Midbrain (tissue), 1 donor: ENCODE measurements at places on chromosomes 5 and 9.

GRCh38 chr9:82488313-82489200 lies 500.0 kb downstream of the SPATA31D1 start:
- DNase-seq: no peak

GRCh38 chr5:69030358-69031062 lies 63.3 kb upstream of the SLC30A5 start:
- DNase-seq: peak; percentile 49

GRCh38 chr9:93288341-93288740 lies 104.4 kb downstream of the WNK2 start:
- DNase-seq: no peak

- DNase-seq: no peak
Observed at GRCh38 chr5:135135530-135136226, 101.7 kb upstream of the PITX1 start.

DNA sequence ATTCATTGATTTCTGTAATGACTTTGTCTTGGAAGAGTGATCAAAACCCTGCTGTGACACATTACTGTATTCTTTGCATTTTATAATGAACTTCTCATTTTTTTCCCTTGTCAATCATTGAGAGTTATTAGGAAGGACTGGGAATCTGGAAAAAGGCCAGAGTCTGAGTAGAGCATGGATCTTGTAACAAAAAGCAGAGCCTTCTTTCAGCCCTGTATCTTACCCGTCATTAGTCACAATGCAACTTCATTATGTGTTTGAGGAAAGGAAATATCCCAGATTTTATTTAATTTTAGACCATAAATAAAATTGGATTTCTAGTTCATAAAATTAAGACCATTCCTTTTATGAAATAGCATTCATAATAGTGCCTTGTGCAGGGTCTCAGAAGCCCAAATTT lies 131.4 kb downstream of the ARHGEF28 start:
- no peak for DNase-seq

GRCh38 chr9:116992865-116993264 lies 305.8 kb downstream of the TRIM32 start:
- no peak for DNase-seq

DNA sequence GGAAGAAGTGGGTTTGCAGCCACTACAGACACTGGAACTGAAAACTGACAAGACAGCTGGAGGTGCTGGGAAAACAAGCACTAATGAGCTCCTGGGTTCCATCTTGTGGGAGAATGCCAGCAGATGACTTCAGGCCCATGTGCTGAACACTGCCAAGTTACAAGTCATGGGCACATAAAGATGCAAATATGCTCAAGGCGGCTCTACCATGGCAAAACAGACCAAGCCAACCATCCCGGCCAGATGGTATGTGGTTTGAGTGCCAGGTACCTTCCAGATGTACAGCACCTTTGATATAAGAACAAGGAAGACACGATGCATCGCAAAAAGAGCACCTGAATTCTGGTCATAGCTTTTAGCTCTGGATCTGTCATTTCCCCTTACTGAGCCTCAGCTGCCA lies 19.9 kb downstream of the TNFSF8 start:
- no peak for DNase-seq

- DNase-seq: no peak
Observed at GRCh38 chr5:34789021-34789531, 49.9 kb upstream of the TTC23L start.

DNA sequence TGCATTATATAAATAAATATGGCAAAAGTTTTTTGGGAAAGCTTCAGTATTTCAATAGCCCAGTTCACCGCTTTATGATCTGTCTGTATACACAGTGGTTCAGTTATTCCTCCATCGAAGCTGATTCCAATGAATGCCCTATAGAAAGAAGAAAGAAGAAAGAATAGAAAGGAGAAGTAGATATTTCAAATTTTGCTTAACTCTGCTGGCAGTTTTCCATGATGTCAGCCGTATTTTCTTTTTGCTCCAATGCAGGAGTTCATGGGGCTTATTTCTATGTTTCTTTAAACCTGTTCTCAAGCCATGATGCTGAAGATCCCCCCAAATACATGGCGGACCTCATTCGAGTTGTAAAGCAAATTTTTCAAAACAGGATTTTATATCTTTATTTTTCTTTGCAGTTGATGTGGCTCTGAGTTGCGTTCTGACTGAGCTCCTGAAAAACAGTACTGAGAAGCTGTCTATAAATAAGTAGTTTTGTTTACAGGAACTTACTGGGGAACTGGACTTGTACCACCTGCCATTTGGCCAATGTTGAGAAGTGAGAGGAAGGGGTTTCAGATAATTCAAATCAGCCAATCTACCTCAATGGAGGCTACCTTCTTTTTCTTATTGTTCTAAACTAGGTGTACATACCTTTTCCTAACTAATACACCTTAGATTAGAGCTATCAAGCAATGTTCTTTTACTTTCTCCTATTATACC lies 418.5 kb upstream of the MEF2C start:
- no peak for DNase-seq

GRCh38 chr5:1516615-1517601 lies 6.9 kb downstream of the LPCAT1 start:
- no peak for DNase-seq

DNA sequence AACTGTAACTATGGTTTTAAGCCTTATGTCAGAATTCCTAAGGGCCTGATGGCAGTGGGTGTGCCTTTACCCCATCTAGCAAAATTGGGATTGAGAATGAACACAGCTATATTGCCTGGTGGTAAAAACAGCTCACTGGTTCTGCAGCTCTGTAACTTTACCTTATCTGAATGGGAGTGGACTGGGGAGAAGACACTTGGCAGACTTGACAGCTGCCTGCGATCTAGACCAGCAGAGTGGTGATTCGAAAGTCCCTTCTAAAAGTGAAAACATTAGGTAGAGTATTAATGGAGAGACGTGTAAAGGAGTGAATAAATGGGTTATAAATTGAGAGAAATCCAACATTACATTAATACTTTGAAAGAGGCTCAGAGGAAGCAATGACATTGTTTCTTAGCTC lies 289.1 kb upstream of the EDIL3 start:
- DNase-seq: no peak

GRCh38 chr9:129141066-129142041 lies 30.1 kb downstream of the PTPA start:
- DNase-seq: peak; percentile 26

DNA sequence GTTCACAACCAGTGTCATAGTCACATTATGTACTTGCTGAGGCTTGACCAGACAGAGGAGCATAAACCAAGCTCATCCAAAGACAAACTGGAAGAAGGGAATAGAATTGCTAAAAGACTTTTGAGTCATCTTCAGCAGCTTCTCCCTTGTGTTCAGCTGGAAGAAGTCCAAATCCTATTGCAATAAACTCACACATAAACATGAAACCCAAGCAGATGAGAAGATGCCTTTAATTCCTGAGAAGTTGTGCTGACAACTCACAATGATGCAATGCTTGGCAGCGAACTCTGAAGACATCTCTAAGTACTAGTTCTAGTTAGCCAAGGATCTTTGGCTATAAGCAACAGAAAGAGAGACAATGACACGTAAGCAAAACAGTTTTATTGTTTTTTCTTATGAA lies 642.1 kb downstream of the KCTD16 start:
- DNase-seq: no peak

DNA sequence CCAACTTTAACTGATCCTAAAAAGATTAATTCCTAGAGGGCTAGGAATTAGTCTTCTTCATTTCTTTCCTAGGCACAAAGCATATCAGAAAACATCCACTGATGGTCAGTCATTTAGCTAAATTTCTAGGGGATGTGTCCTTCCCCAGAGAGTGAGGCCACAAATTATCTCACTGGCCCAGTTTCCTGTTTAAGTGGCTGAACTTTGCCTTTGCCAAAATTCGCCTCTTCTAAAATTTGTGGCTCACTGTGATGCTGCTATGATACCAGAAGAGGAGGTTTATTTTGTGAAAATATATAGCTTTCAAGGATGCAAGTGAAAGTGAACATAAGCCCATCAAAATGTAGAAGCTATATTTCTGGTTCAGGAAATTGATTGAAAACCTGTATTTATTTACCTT lies 98.1 kb upstream of the FER start:
- no peak for DNase-seq

DNA sequence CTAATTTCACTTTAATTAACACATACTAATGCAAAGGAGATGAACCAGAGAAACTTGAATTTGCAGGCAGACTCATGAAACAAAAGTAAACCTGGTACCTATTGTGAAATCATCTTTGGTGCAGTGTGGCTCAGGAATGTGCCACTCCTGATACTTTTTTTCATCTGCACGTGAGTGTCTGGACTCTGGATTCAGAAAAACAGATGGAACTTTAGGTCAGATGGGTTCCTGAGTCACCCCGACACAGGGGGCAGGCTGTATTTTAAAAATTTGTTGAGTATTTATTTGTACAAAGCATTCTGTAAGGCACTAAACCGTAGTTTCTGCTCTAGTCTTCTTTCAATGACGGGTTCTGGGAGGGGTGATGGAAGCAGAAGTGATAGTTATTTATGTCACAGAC lies 52.2 kb upstream of the TUT7 start:
- no peak for DNase-seq

- DNase-seq: no peak
Observed at GRCh38 chr5:67405755-67406154, 209.2 kb upstream of the CD180 start.

DNA sequence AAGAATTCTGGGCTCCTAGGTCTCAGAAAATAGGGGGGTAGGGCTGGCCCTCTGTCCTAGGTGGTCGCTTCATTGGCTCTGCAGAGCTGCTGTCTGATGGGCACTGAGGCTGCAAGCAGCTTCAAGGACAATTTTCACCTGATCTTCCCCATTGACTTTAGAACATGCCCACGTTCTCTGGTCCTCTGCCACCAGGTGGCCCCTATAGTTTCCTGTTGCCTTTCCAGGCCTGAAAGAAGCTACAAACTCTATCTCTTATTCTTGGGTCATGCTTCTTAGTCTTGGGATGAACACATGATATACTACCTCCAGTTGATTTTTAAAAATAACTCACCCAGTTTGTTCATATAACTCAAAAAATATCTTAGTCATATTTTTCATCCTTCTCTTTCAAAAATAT lies 26.3 kb downstream of the SPZ1 start:
- DNase-seq: peak; percentile 18

DNA sequence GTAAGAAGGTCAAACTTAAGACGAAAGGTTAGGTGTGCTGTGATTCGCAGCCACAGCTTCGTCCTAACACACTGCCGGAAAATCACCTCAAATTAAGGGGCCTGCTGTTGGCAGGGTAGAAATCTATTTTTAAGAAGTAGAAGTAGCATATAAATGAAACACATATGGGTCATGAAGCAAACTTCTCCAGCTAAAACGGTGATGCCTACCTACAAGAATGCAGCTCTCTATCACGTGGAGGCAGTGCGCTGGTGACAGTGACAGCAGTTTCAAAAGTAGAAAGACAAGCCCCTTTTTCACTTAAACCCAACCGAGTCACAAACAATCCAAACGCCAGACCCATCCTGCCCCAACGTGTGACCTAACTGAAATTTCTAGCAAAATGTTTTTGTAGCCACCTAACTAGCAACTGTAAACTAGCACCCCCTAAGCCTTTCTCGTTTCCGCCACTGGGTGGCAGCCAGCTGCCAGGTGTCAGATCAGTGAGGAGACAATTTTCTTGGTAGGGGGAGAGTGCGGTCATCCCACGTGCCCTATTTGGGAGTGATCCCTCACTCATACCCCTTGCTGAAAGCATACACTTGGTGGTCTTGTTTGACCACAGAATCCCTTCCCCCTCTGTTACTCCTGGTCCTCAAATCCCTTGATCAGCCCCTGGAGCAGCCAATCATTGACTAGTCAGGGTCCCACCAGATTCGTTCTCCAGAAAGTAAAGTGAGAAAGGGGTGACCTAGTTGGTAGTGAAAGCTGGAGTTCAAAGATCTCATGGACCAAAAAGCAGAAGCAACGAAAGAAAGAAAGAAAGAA lies 71.8 kb upstream of the MAMDC2 start:
- DNase-seq: peak; percentile 52

DNA sequence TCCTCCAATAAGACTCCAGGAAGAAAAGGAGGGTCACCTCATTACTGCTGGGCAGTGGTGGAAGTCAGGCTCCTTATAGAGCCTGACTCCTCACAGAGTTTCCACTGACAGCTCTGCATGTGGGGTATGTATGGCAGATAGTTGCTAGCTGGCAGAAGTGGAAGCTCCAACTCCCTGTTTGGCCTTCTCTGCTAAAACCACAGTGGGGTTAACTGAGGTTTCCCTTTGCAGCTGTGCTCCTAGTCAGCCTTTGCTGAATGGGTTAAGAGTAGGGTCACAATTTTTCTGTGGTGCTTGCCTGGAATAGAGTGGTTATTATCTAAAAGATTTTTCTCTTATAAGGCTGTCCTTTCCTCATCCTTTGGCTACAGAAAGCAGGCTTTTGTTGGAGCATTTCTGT lies 327.5 kb downstream of the FBXL17 start:
- DNase-seq: no peak

- DNase-seq: no peak
Observed at GRCh38 chr9:89646189-89646939, 41.6 kb downstream of the GADD45G start.

- DNase-seq: no peak
Observed at GRCh38 chr9:112856843-112857242, 33.8 kb downstream of the SLC46A2 start.

DNA sequence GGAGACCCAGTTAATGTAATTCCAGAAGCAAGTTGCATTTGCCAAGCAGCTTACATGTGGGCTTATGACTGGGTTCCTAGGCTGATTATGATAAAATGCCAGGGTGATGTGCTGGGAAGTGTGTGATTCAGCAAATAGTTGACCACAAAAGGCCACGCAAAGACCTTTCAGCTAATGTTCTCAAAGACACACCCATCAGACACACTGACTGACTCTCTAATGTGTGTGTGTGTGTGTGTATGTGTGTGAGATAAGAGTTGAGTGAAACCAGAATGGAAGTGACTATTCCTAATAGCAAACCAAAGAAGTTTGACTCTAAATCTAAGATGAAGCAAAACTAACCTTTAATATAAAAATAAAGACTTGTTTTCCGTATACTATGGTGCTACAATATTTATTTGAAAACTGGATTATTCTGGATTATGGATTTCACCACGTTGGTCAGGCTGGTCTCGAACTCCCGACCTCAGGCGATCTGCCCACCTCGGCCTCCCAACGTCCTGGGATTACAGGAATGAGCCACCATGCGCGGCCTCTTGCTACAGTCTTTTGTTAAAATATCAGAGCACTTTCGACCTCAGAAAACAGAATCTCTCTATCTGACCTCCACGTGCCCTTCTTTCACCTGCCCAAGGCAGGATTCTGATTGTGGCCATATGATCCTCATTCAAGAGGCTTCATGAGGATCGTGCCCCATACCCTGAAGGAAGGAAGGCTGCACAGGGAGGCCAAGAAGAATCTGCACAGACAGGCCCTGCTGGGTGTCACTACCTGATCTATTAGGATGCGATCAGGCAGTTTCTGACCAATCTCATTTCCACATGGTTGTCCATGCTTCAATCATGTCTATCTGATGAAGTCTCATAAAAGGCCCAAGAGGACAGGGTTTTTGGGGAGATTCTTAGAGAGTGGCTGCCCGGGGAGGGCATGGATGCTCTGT lies 75.6 kb downstream of the USP20 start:
- no peak for DNase-seq
